Right lobe of liver (tissue), 6 donors: ENCODE measurements at places on chromosomes 16 and 17. TPM values are rescaled to one million over a fixed set of nuclear protein-coding genes. Genes with fewer than 3 reads are reported as not detected.

- peak; percentile 46 for DNase-seq
Observed at GRCh38 chr17:1470071-1470754, 14.2 kb upstream of the CRK start.

- no peak for DNase-seq
Observed at GRCh38 chr16:143047-143446, 4.6 kb upstream of the NPRL3 start.

- DNase-seq = no peak
Observed at GRCh38 chr17:16443511-16444257, 28.3 kb downstream of the TRPV2 start.

GRCh38 chr16:1530883-1531637 lies 2.4 kb upstream of the TMEM204 start:
- no peak for DNase-seq

- no peak for DNase-seq
Observed at GRCh38 chr16:87854907-87855683, 14.2 kb downstream of the SLC7A5 start.

GRCh38 chr16:10949424-10949970 lies 5.1 kb downstream of the CLEC16A start:
- DNase-seq = no peak

DNA sequence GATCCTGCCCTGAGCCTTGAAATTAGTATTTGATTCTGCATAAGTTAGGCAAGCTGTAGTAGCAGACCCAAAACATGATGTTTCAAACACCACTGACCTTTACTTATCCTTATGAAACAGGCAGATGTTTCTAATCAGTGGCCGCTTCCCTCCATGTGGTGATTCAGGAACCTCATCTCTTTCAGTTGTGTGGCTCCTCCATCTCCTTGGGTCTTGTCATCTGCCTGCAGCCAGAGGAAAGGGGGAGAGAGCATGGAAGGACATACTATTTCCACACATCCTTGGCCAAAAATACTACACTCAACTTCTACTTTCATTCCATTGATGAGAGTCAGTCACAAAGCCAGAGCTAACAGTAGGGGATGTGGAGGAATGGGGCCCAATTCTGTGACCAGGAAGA lies 41.6 kb upstream of the IRX6 start:
- DNase-seq = no peak

- DNase-seq = no peak
Observed at GRCh38 chr16:21986692-21987246, 14.1 kb downstream of the PDZD9 start.

- no peak for DNase-seq
Observed at GRCh38 chr17:75059369-75060345, 12.6 kb downstream of the KCTD2 start.

- DNase-seq = no peak
Observed at GRCh38 chr17:32944248-32945020, 16.5 kb downstream of the TMEM98 start.

DNA sequence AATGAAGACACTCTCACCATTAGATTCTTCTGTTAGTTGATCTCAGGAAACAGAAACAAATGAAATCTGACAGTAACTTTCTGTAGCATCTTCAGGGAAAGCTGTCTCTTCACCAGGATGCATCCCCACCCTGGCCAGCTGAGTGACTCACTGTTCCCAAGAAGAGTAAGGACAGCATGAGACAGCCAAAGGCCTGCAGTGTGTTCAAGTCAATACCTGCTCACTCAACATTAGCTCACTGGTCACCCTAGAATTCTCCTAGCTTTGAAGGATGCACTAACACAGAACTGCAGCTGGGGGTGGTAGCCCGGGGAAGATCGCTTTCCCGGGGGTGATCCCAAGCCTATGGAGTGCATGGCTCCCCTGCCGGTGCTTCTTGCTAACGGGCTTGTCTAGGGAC lies 28.2 kb upstream of the CLEC18B start:
- no peak for DNase-seq

- DNase-seq = no peak
Observed at GRCh38 chr16:70162041-70162451, 11.5 kb upstream of the CLEC18C start.

- DNase-seq = no peak
Observed at GRCh38 chr17:58390884-58391283, 26.4 kb downstream of the RNF43 start.

- DNase-seq = no peak
Observed at GRCh38 chr17:39949028-39949427, 13.8 kb upstream of the GSDMA start.

- DNase-seq = no peak
Observed at GRCh38 chr16:86882586-86883280, 304.4 kb downstream of the FOXL1 start.

DNA sequence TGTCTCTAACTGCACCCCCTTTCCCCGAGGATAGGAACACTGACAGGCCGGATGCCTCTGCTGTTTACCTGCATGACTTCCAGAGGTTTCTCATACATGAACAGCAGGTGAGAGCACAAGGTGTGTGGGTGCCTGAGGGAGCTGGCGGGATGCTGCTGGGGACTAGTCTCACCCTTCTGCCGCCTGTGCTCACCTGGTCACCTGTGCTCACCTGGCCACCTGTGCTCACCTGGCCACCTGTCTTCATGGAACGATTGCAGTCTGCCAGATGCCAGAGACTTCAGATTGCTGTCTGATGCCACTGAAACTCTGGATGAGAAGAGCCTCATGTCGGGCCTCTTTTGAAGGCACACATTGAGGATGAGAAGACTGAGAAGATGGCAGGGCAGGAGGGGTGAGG lies 104.1 kb downstream of the PLCG2 start:
- DNase-seq = no peak

GRCh38 chr17:81867170-81867990 lies 3.8 kb downstream of the ARHGDIA start:
- DNase-seq = peak; percentile 79

DNA sequence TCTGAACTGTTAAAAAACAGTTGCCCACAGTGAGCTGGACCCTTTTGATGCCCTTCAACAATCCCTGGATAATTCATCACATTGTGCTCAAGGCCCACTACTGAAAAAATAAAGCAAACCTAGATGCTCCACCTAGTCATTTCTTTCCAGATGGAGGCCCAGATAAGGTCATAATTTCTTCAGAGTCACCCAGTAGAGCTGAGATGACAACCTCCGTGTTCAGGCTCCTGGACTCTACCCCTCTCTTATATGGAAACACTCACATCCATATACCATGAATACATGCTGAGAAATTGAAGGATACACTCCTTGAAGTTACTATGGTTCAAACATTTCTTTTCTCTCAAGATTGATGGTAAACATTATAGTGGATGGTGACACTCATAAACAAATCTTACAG lies 2.7 kb upstream of the ABCA3 start:
- no peak for DNase-seq

GRCh38 chr16:1408171-1408837 lies 6.2 kb downstream of the UNKL start:
- peak; percentile 94 for DNase-seq

DNA sequence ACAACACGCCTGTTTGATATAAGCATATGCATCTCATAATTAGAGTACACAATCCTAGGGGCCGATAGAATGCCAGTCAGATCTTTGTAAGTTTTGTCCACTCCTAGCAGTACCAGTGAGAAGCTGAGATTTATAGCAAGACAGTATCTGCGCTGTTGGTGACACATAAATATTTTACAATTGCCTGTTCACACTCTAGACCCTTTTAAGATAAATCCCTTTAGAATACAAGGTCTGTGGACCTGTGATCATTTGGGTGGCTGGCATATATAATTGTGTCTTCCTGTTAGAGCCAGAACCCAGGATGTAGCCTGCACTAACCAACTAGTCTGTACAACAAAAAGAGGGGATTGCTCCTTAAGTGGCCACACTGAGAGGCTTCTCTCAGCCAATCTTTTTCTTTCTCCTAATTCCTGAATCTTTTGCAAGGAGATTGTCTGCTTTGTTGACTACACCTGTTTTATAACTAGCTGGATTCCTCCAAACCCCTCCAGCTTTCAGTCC lies 74.7 kb downstream of the WIPI1 start:
- DNase-seq = no peak

DNA sequence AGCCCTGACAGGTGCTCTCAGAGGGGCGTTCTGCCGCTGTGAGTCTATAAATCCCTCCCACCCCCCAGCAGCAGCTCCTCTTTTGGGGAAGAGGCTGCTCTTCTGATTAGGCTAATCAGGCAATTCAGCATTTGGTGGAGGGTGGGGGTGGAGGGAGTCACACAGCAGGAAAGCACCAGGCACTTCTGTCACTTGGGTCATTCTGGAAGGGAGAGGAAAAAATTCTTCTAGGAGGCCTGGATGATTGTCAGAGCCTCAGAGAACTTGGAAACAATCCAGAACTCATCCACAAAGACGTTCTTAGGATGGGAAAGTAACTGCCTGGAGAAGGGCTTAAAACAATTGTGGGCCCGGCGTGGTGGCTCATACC lies 7.3 kb upstream of the SSTR2 start:
- DNase-seq = no peak

GRCh38 chr16:55570159-55570558 lies 3.7 kb downstream of the CAPNS2 start:
- no peak for DNase-seq

- DNase-seq = no peak
Observed at GRCh38 chr16:85187002-85187401, 74.7 kb upstream of the CIBAR2 start.

- DNase-seq = no peak
Observed at GRCh38 chr16:21608639-21609328, 9.4 kb downstream of the METTL9 start.

DNA sequence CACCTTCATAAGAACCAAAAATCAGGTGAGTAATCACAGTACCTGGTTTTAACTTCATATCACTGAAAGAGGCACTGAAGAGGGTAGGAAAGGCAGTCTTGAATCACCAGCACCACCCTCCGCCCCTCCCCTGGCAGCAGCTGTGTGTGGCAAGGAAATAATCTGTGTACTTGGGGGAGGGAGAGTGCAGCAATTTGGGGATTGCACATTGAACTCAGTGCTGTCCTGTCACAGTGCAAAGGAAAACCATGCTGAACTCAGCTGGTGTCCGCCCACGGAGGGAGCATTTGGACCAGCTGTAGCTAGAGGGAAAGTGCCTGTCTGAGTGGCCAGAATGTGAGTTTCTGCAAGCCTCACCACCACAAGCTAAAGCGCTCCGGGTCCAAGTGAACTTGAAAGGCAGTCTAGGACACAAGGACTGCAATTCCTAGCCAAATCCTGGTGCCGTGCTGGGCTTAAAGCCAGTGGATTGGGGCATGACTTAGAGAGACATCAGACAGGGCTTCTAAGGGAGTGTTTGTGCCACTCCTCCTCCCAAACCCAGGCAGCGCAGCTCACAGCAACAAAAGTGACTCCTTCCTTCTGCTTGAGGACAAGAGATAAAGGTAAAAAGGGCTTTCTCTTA lies 39.7 kb upstream of the ALDH3A1 start:
- no peak for DNase-seq

DNA sequence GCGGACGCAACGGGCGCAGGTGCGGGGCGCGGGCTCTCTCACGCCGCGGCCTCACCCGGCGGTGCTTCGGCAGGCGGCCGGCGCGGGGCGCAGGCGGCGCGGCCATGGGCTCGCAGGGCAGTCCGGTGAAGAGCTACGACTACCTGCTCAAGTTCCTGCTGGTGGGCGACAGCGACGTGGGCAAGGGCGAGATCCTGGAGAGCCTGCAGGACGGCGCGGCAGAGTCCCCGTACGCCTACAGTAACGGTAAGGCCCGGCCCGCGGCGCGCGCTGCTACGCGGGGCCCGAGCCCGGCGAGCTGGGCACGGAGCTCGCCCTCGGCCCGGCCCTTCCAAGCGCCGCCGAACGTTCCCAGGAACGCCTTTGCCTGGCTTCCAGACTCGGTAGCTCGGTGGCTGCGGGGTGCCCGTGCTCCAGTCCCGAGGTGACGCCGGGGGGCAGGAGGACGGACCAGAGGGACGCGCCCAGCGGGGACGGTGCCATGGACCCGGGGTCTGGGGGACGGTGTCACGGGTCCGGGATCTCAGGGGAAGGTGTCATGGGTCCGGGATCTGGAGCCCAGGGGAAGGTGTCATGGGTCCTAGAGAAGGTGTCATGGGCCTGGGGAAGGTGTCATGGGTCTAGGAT lies 435 bp downstream of the RAB40C start:
- peak; percentile 60 for DNase-seq

GRCh38 chr16:49855280-49855821 lies 561 bp downstream of the ZNF423 start:
- peak; percentile 92 for DNase-seq

- DNase-seq = no peak
Observed at GRCh38 chr17:4594406-4594805, 10.1 kb downstream of the SMTNL2 start.

DNA sequence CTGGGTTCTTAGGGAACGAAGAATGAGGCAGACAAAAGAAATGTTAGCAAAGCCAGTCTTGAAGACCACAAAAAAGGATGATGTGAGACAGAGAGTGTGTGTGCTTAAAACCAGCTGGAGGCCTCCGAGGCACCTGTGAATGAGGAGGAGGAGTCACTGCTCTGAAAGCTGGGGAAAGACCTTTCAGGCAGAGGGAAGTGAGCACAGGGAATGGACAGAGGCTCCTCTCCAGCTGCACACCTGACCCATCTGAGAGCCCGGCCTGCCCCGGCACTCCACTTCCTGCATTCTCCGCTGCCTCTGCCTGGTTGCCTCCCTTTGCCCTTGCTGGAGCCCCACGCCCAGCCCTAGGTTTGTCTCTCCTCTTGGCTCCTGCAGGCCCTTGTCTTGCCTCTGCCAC lies 55.2 kb upstream of the SREBF1 start:
- no peak for DNase-seq

- no peak for DNase-seq
Observed at GRCh38 chr17:66301367-66301863, 998 bp upstream of the PRKCA start.

DNA sequence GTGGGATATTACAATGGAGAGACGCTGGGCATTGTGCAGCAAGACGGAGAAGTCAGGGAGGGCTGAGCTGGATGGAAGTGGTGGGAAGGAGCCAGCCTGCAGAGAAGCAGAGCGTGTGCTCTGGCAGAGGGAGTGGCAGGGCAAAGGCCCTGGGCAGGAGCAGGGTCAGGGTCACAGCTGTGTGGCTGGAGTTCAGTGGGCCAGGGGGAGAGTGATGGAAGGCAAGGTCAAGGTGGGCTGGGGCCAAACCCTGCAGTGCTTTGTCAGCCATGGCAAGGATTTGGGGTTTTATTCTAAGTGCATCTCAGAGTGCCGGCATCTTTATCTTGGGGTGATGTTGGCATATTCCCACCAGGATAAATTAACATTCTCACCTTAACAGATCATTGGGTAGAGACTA lies 31.9 kb upstream of the C16orf78 start:
- no peak for DNase-seq

- DNase-seq = no peak
Observed at GRCh38 chr16:72108353-72109102, 14.9 kb downstream of the DHX38 start.

- no peak for DNase-seq
Observed at GRCh38 chr17:50397919-50398285, 579 bp upstream of the LRRC59 start.

Gene TP53TG3
- not detected for total RNA-seq

Gene GABARAPL2
- 42.0 TPM for total RNA-seq

Gene ASGR1
- 399 TPM for total RNA-seq

Gene HOXB8
- not detected for total RNA-seq

Gene ASPHD1
- total RNA-seq = 0.50 TPM

Gene ITGAX
- total RNA-seq = 6.2 TPM

Gene PRPSAP2
- total RNA-seq = 16.8 TPM

Gene EXOC3L1
- total RNA-seq = 4.3 TPM

Gene PIMREG
- total RNA-seq = 0.37 TPM

Gene C16orf46
- total RNA-seq = 1.2 TPM

Gene CACNG1
- total RNA-seq = not detected

Gene CES1
- 2,231 TPM for total RNA-seq

Gene CA4
- total RNA-seq = 0.33 TPM

Gene HNF1B
- total RNA-seq = 5.7 TPM

Gene SLC16A11
- total RNA-seq = 10.2 TPM

Gene TGFB1I1
- 5.8 TPM for total RNA-seq
